ENCODE measurements at places on chromosomes 6 and 20. TPM values are rescaled to one million over a fixed set of nuclear protein-coding genes. Genes with fewer than 3 reads are reported as not detected.

DNA sequence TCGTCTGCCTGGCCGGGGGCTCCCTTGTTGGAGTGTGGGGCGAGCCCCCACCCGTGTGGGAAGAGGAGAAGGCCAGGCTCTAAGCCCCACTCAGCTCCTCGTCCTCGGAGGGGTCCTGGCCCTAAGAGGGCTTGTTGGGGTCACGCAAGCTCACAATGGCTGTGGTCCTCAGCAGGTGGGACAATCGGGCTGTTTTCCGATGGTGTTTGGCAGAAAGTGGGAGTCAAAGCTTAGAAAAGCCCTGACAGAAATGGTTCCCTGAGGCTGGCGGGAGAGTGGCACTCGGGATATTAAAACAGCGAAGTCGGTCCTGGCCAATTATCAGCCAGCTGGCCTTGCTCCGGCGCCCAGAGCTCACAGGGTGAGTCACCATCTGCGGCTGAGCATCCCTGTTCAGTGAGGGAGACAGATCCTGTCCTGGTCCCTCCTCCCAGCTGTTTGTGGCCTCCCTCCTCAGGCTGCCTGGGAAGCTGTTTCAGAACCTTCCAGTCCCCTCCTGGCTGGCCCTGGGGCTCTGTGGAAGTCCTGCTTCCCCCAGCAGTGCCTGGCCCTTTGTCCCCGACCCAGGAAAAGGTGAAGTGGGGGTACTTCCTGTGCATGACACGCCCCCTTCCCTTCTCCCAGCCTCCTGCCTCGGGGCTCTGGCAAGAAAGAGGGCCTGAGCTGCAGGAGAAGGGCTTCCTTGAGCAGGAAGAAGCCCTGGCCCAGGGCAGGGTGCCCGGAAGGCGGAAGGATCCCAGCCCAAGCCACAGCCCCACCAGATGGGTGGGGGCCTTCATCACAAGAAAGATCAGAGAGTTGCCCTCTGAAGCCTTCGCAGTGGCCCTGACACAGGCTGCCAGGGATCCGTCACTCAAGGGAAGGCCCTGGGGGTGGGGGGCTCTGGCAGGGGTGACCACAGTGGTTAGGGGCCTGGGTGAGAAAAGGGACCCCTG, 53.6 kb upstream of the BHLHE23 start:
- no peak for DNase-seq

DNA sequence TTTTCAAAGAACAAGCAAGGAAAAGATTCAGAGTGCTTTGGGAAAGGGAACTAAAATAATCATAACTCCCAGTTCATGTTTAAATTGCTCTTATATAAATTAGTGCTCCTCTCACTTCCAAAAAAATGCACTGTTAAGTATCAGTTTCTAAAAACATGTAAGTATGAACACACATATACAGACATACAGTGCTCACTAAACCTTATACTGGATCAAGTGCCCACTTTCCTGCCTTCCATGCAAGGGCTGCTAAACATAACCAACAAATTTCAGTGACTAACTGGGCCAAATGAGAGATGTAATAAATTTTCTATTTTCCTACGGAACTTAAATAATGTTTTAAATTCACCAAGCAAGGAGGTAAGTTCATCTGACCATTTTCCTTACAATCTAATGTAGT, 6.4 kb downstream of the TFAP2A start:
- no peak for DNase-seq

GRCh38 chr20:49595811-49596561, 28.0 kb upstream of the PTGIS start:
- DNase-seq = no peak

GRCh38 chr6:140537834-140538705, 1163.6 kb upstream of the CITED2 start:
- peak; percentile 64 for DNase-seq

GRCh38 chr6:112113431-112113830, 26.0 kb downstream of the FAM229B start:
- peak; percentile 22 for DNase-seq

- no peak for DNase-seq
Measured at GRCh38 chr20:44113618-44114376, 73.2 kb downstream of the JPH2 start.

- peak; percentile 42 for DNase-seq
Measured at GRCh38 chr6:27889628-27890444, 22.4 kb downstream of the OR2B2 start.

GRCh38 chr6:160069050-160069454, 52.6 kb upstream of the SLC22A1 start:
- DNase-seq = no peak

DNA sequence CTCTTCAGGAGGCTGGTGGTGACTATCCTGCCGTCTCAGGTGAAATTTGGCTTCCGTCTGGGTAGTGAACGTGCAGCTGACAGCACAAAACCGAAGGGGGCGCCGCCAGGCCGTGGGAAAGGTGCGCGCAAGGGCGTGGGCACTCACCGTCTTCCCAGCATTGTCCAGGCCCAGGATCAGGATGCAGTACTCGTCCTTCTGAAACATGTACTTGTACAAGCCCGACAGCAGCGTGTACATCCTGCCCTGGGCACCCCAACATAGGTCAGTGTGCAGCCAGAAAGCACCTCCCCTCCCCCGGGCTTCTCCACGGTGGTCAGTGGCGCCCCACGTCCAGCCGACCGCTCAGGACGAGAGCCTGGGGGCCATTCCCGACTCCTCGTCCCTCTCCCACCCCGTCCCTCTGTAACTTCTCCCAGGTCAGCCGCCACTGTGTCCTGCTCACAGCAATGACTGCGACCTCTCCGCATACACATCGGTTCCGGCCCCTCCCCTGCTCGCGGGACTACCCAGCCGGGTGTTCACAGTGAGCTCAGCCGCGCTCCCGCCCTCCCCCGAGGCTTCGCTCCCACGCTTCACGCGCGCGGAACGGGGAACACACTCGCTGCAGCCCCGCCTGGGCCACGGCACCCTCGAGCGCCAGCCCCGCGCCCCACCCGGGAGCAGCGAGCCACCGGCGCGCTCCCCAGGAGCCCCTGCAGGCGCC, 771 bp downstream of the ARFRP1 start:
- DNase-seq = no peak

Gene RHAG
- 0.88 TPM for polyA plus RNA-seq

Gene RIPPLY2
- not detected for polyA plus RNA-seq

Gene DPPA5
- not detected for polyA plus RNA-seq

Gene ALDH5A1
- polyA plus RNA-seq = 33.1 TPM
